ENCODE measurements at places on chromosomes 16 and 17.

DNA sequence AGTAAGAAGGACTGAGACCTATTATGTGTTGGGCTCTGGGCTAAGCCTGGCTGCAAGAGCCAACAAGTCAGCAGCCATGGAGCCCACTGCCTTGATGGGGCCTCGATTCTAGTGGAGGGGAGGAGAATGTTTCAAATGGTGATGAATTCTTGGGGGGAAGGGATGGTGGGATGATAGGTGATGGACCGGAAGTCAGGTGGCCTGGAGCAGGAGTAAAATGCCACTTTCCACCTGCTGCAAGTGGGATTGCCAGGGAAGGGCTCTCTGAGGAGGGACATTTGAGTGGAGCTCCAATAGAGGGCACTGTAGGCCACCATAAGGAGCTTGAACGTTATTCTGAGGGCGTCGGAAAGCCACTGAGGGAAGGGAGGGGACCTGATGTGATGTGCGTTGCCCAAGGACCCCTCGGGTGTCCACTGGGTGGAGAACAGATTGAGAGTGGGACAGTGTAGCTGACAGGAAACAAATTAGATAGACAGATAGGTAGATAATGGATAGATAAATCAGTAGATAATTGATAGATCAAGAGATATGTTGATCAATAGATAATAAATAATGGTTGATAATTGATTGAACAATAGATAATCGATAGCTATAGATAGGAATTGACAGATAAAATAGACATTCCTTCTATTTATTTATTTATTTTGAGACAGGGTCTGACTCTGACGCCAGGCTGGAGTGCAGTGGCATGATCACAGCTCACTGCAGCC is 18.2 kb upstream of the NXPH3 start:
- no peak for DNase-seq

DNA sequence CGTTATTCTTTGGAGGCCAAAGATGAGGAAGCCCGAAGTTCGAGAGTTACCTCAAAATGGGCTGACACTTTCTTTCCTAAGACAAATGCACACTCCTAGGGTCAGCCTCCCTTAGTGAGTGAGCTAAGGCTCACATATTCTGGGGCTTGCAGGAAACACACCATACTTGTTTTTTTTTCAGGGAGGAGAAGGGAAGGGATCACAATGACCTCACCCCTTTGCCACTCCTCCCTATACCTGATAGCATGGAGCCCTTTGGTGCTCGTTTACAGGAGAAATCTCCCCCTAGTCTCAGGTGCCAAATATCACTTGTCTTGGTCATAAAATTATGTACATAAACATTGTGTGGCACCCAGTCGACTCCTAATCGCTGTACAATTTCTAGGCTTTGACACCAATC is 4.6 kb upstream of the TMEM100 start:
- DNase-seq: no peak

DNA sequence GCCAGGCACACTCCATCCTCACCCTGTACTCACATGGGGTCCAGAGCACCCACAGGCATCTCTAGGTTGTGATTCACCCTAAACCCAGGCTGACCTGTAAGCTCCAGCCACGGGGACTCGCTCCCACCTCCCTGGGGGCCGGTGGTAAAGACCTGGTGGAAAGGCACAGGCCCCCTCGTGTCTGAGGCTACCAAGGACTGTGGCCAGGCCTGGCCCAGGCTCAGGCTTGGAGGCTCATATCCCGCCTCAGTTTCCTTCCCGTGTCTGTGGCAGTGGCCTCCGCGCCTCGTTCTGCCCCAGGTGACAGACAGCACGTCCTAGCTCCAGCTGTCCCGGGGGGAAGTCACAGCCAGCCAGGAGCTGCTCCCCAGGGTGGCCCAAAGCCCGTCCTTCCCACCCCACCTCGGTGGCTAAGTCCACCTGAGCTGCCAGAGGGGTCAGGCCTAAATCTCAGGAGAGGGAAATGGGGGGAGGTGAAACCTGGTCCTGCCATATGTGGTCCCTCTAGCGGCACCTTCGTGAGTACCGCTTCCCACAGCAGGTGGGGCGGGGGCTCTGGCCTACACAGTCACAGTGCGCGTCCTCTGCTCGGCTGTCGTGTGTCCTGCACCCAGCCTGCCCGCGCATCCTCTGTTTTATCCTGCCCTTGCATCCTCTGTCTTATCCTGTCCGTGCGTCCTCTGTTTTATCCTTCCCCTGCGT is 12.6 kb downstream of the CDH15 start:
- DNase-seq: no peak

DNA sequence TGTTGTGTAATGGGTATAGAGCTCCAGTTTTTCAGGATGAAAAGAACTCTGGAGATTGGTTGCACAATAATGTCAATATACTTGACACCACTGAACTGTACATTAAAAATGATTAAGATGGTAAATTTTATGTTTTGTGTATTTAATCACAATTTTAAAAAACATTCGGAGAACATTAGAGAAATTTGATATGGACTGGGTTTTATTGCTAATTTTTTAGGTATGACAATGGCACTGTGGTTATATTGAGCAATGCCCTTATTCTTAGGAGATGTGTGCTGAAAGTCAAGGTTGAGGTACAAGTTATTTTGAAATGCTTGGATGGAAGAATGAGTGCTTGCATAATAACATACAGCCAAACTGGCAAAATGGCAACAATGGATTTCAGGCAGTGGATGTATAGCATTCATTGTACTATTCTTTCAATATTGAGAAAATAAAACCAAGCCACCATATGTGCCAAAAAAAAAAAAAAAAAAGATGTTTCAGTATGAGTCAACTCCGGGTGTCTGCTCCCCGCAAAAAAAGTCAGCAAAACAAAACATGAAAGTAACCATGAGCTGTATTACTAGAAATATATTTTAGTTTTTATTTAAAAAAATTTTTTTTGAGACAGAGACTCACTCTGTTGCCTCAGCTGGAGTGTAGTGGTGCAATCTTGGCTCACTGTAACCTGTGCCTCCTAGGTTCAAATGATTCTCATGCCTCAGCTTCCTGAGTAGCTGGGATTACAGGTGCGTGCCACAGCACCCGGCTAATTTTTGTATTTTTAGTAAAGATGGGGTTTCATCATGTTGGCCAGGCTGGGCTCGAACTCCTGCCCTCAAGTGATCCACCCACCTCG is 19.8 kb downstream of the HOXB1 start:
- DNase-seq: no peak

GRCh38 chr17:59456923-59457615 is 108.3 kb upstream of the DHX40 start:
- no peak for DNase-seq

DNA sequence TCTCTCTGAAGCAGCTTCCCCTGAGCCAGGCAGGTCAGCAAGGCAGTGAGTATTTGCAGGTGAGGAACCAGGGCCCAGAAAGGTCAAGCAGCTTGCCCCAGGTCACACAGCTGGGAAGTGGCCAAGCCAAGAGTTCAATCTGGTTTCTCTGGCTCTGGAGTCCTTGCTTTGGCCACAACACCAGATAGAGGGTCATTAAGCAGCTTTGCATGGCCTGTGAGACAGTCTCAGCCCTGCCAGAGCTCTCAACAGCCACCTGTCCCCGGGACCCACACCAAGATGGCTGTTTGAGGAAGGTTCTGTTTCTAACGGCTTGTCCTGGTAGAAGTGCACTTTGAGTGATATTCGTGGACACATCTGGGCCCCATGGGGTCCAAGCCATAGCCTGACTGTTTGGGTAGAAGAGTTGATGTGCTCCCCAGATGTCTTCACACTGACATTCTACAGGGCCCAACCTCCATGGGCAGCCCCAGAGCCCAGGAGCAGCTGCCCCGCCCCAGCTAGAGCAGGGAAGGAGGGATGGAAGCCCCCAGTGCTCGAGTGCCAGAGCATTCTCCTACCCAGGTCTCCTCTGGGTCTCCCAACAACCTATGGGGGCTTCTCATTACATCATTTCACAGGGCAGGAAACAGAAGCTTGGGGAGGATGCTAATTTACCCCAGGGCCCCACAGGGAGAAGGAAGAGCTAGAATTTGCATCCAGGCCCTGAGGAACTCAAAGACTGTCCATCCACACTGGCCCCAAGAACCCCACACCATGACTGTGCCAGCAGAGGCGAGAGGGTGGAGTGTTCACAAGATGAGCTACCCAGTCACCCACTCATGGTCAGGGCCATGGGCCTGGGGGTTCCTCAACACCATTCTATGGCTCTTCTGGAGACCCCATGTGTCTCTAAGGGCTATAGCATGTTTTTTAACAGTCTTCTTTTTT is 107.3 kb upstream of the CDH5 start:
- no peak for DNase-seq

- DNase-seq: no peak
These were observed 14.7 kb downstream of the AOC3 start for GRCh38 chr17:42865638-42866094.

DNA sequence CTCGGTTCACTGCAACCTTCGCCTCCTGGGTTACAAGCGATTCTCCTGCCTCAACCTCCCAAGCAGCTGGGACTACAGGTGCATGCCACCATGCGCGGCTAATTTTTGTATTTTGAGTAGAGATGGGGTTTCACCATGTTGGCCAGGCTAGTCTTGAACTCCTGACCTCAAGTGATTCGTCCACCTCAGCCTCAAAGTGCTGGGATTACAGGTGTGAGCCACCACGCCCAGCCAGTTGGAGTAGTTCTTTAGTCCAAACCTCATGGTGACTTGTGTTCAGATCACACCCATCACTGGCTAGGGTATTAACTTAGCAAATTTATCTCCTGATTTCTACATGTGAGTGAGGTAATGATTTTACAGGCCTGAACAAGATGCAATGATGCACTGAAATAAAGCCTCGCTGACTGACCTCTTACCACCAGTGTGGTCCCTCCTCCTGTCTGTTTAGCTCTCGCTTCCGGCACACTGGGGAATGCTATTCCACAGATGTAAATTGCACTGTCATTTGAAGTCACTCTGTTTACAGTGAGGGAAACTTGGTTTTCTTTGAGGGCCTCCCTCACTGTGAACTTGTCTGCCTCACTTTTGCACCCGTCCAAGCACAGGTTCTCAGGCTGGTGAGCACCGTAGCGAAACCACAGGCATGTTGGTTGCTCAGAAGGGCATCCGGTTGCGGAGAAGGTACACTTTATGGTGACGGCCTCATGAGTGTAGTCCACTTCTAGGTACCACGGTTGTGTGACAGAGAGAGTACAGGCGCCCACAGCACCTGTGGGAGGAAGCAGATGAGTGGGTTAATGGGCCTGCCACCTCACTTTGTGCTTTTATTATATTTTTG is 5.5 kb downstream of the IGSF6 start:
- peak; percentile 62 for DNase-seq

- DNase-seq: no peak
These were observed 1006.7 kb upstream of the GOT2 start for GRCh38 chr16:59740858-59741257.

- DNase-seq: no peak
These were observed 26.8 kb downstream of the SPHK1 start for GRCh38 chr17:76411247-76411646.

DNA sequence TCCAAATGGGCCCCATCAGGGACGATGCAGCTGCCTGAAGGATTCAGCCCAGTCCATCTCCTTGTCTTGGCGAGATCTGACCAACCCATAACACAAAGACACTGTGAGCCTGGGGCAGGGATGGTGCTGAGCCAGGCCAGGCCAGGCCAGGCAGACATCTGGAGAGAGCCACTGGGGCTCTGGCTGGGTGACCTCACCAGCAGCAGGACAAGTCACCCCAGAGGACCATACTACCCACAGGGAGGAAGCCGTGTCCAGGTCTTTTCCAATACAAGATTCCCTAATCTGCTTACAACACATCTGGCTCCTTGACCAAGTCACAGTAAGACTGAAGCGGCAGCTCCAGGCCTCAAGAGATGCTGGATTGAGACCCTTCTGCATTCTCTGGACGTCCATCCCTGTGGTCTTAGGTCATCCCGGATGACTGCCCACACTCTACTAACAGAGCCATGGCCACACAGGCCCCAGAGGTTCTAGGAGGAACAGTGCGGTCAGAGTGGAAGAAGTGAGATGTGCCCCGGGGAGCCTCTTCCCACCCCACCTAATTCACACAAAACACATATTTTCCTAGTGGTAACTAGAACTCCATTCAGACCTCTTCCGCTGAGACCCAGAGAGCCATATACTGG is 81.8 kb upstream of the RCVRN start:
- DNase-seq: no peak

DNA sequence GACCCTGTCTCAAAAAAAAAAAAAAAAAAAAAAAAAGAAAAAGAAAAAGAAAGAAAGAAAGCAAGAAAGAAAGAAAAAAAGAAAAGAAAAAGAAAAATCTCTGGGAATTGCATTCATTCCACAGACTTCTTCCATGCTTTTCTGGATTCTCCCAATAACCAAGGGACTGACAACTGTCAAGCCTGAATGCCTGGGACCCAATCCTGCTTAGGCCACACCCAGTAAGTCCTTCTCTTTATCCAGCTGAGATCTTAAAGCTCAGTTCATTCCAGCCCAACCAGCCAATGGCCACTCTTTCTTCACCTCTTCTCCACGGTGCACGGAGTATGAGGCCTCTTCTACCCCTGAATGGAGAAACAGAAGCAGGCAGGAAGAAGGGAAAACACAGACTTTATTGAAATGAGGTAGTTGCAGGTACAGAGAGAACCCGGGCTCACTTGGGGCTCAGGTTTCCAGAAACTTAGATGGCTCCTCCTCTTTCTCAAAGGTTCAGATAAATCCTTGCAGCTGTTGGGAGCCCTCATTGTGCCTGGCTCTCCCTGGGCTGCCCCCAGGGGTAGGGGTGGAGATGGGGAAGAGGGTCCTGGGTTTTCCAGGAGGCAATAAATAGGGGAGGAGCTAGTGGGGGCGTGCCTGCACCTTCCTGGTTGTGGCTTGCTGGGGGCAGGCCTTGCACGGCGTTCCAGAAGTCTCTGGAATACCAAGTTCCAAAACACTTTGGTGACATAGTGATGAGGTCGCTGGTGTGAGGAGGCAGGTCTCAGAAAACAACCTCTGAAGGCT is 2.5 kb downstream of the HOXB1 start:
- no peak for DNase-seq

- DNase-seq: no peak
These were observed 6.8 kb upstream of the OR1E2 start for GRCh38 chr17:3440451-3440850.

Measured in activated T-helper 1 cell treated with Interleukin-2 at 50 U/mL for 16 hours (primary cell).